ENCODE measurements at places on chromosomes 1 and 21. TPM values are rescaled to one million over a fixed set of nuclear protein-coding genes. Genes with fewer than 3 reads are reported as not detected.

GRCh38 chr21:34047835-34048234 is 25.5 kb upstream of the MRPS6 start:
- no peak for DNase-seq

DNA sequence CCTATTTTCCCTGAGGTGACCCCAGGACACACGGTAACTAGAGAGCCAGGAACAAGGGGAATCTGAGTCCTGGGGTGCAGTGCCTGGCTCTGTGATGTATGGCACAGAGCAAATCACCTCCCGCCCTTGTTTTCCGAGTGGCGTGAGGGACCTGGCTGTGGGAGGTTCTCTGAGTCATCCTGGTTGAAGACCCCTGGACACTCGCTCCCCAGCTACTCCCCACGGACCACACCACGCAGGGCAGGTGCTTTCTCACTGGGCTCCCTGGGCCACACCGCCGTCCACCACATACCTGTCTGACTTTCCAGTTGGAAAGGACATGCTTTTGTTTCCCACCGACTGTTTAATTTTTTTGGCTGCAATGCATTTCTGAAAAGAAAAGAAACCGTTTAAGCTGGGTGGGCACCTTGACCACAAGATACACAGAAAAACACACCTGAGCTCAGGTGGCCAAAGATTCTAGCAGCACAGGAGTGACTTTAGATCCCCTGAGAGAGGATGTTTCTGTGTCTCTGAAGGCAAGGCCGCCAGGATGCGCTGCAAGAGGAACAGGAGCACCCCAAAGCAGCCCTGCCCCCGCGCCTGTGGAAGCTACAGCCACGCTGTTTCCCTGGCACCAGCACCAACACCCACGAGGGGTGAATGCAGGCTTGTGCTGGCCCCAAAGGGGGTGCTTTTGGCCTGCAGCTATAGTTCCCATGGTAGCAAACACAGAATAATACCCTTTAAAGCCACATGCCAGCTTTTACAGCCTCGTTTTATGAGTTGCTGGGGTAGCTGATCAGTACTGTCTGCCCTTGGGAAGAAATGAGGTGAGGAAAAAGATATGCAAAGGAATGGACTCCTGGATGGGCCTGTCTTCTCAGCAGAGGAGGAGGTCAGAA is 8.1 kb upstream of the SRM start:
- DNase-seq = peak; percentile 57

DNA sequence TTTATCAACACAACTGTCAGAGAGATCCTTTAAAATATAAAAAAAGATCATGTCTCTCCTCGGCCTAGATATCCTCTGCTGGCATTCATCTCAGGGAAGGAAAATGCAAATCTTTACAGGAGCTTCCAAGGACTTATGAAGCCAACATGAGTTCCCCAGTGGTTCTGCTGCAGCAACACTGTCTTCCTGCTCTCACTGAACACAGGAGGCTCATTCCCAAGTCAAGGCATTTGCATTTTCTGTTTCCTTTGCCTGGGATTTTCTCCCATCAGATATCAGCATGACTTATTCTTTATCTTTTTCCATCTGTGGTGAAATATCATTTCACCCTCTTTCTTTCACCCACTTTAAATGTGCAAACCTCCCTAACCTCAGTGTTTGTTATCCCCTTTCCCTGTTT is 513.8 kb upstream of the ZP4 start:
- no peak for DNase-seq

S100B gene
- 287 TPM for total RNA-seq

GRCh38 chr1:112247036-112247597 is 148.9 kb upstream of the CTTNBP2NL start:
- no peak for DNase-seq

ZSWIM5 gene
- total RNA-seq = 8.2 TPM

DNA sequence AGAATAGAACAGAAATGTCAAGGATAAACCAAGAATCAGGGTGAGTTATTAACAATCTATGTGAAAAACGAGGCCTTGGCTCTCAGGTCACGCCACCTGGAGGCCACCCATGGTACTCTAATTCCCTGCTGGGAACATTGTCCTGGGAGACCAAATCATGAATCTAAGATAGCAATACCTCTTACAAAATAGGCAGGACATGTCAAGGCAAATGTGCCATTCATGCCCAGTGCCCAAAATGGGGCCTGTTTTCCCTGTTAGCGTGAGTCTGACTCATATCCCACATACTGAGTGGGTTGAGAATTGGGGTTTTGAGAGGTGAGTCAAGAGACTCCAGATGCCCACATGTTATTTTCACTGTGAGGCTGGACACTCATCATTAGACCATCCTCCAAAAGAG is 380.8 kb downstream of the HHIPL2 start:
- peak; percentile 39 for DNase-seq

GRCh38 chr1:177567393-177567792 is 396.6 kb downstream of the BRINP2 start:
- DNase-seq = no peak

- DNase-seq = no peak
Observed at GRCh38 chr21:45326891-45327440, 39.3 kb upstream of the POFUT2 start.

- no peak for DNase-seq
Observed at GRCh38 chr1:53600561-53600960, 138.4 kb downstream of the GLIS1 start.

DNA sequence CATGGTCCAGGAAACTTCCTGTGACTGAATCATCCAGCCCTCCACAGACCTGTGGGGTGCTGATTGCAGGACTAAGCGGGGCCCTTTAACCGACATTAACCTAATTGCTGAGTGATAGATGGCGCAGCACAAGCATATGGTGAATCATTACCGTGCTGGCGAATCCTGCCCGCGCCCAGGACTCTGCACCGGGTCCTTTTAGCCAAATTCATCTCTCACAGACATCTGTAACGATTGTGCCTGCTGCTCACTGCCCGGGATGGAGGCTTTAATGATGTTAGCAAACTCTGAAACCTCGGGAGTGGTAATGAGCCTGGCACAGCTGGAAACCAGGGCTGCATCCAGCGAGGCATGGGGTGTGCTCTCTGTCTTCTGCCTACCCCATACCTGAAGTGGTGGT is 147.3 kb upstream of the CD34 start:
- DNase-seq = no peak

DNA sequence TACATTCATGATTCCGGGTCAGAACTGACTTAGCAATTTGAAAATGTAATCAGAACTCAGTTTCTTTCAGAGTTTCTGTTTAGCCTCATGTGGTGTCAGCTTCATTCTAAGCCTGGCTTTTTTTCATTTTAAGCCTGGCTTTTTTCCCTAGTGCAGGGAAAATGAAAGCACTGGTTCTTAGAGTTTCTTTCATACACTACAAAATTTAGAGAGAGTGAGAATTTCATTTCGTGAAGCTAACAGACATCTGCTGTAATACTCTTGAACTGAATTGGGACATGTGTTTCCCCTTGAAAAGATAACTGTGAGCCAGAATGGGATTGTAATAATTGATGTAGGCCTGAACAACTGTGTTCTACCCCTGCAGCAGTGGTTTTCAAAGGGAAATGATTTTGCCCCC is 95.3 kb upstream of the KIAA0040 start:
- DNase-seq = no peak

- DNase-seq = no peak
Observed at GRCh38 chr1:6034750-6035096, 11.0 kb upstream of the KCNAB2 start.

- no peak for DNase-seq
Observed at GRCh38 chr1:102466487-102466886, 469.8 kb upstream of the OLFM3 start.

DNA sequence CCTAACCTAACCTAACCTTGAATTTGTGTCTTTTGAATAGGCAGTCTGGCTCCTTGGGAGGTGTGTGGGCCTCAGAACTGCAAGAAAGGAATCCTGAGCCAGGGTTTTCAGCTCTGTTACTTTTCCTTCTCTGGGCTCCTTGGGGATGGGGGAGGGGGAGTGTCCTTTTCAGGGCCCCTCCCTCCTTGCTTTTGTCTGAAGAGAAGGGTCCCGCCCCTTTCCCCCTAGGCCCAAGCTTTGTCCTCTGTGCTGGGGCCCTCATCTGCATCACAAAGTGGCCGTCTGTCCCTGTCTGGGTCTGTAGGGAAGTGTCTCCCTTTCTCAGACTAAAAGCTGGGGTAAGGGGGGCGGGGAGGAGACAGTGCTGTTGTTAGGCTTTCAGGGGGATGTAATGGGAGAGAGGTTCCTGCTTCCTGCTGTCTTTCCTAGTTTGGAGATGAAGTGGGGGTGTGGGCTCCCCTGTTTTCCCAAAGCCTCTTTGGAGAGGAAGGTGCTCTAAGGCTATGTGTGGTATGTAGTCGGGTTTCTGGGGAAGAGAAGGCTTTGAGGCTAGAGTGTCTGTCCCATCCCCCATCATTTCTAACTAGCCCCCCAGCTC is 3.1 kb downstream of the AGO1 start:
- DNase-seq = no peak

GRCh38 chr21:38898422-38899096 is 92.8 kb downstream of the ETS2 start:
- DNase-seq = no peak

DNALI1 gene
- 21.2 TPM for total RNA-seq

GRCh38 chr1:58848818-58849411 is 65.1 kb upstream of the JUN start:
- peak; percentile 84 for DNase-seq

GRCh38 chr21:46613391-46613790 is 8.5 kb upstream of the S100B start:
- no peak for DNase-seq

DNA sequence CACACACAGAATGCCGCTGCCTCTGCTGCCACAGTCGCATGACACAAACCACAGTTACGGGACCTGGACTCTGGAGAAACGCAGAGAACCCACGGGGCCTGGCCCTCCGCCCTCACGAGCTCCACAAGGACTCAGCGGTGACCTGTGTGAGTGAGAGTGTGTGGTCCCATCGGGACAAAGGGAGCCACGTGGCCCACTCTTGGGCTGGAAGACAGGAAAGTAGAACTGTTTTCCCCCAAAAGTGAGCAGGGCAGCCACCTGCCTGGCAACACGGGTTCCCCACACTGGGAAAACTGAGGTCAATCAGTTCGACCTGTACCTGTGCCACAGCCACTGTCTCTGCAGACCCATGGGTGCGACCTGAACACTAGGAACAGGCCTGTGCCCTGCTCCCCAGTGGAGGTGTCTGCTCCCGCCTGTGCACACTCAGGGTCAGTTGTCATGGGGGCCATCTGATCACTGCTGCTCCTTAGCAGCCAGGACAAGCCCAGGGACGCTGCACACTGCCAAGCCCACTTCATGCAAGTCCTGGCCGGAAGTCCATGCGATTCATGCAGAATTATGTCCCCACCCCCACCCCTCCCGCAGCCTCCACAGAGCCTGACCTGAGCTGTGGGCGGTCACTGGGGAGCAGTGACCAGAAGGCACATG is 54.4 kb upstream of the ADARB1 start:
- DNase-seq = no peak

GRIK1 gene
- total RNA-seq = 12.5 TPM

GRCh38 chr1:109539676-109540075 is at the start of gene GPR61:
GPR61 (plus strand) TSS chr1:109539872; CDS start chr1:109543023, 3,151 bp downstream.
- peak; percentile 85 for DNase-seq

GRCh38 chr1:179241530-179242097 is 12.1 kb upstream of the ABL2 start:
- DNase-seq = no peak

FCGR1A gene
- total RNA-seq = 37.4 TPM

AMPD1 gene
- total RNA-seq = not detected

- DNase-seq = no peak
Observed at GRCh38 chr1:230384380-230385157, 41.6 kb downstream of the PGBD5 start.

Measured in dorsolateral prefrontal cortex (tissue), 122 donors.